NCI-H345 (cell line): ENCODE measurements at places on chromosomes 2 and 18.

DNA sequence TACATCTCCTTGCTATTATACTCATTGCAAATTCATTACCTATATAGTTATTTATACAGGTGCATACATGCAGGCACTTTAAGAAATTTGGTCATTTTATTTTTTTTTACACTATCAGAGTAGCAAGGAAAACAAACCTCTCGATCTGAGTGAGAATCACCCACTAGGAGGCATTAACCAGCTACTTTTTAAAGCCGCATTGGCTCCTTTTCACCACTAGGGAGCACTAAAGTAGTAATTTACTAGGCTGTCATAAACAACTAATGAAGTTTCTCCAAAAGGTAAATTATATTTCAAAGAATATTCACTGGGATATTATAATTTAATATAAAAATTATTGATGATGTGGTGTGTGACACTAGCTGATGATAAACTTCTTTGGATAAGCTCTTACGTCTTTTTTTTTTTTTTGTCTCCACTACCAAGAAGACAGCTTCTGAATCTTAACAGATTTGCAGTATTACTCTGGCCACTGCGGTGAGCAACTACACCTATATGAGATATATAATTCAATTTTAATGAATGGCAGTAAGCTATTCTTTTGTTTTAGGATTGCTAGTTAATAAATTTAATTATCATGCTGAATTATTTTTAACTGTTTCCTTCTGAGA lies 101.9 kb downstream of the NOL4 start:
- DNase-seq = peak; percentile 76

- DNase-seq = no peak
Observed at GRCh38 chr2:3129867-3130266, 247.8 kb downstream of the EIPR1 start.

- no peak for DNase-seq
Observed at GRCh38 chr2:144848423-144848822, 328.5 kb upstream of the ZEB2 start.

DNA sequence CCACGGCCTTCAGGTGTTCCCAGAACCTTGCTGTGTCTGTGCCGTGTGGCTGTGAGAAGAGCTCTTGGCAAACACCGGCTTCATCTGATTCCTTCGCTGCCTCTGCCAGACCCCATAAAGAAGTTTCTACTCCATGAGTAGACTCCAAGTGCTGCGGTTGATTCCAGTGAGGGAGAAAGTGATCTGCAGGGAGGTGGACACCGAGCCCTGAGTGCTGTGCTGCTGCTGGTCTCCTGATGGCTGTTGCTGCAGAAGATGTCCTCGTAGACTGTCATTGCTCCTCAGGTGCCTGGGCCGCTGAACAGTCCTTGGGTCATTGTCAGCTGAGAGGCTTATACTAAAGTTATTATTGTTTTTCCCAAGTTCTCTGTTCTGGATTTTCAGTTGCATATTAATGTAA lies 19.6 kb downstream of the ASB1 start:
- DNase-seq = no peak

DNA sequence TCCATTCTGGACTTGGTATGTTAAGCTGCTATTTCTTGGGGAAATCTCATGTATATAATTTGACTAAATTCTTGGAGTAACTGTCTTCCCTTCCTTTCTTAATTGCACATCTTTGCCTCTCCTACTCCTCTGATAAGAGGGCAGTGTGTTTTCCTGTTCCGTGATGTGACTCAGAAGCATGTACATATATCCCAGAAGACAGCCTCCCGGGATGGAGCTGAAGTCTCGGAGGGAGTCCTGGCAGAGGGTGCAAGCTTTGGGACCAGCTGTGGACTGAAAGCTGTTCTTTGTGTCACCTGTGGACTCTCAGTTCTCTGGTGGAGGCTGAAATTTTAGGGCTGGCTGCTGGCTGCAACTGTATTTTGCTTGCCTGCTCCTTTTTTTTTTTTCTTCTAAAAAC lies 54.7 kb upstream of the MGAT5 start:
- no peak for DNase-seq

DNA sequence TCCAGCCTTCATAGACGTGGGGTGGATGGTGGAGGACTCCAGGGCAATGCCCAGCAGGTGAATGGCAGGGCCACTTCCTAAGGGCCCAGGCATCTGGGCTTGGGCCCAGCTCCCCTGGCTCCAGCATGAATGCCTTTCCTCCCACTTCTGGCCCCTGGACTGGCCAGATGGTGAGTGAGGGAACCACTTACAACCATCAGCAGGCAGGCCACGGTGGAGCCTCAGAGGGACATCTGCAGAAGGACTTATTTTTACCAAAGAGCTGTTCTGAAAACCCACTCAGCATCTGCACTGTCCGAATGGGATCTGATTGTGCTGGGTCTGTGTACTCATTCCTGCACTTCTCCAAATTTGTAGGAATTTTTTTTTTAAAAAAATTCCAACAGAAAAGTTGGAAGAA lies 69.6 kb downstream of the SNTG2 start:
- DNase-seq = no peak

DNA sequence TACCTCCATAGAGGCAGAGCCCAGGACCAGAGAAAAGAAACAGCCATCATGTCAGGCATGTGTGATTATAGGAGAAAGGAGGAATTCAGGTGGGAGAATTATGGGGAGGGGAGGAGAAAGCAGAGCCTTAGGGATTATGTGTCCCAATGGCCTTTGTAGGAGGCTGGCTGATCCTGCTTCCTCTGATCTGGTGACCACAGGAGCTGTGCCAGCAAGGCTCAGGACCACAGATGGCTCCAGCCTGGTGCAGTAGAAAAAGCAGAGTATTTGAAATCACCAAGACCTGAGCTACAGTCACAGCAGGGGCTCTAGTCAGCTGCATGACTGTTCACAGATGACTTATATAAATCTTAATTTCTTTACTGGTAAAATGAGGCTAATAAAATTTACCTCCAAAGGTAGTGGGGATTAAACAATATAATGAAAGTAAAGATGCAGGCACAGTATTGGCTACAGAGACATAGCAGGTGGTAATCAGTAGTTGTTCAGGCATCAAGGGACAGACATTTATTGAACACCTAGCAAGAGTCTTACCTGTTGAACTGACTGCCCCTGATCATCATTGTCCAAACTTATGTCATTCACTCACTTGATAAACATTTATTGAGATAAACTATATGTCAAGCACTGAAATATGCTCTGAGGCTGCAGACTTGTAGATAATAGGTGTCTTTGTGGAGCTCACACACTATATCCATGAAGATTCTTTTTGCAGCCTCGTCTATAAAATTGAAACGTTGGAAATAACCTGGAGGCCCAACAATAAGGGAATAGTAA lies 121.3 kb downstream of the MYCN start:
- DNase-seq = no peak

DNA sequence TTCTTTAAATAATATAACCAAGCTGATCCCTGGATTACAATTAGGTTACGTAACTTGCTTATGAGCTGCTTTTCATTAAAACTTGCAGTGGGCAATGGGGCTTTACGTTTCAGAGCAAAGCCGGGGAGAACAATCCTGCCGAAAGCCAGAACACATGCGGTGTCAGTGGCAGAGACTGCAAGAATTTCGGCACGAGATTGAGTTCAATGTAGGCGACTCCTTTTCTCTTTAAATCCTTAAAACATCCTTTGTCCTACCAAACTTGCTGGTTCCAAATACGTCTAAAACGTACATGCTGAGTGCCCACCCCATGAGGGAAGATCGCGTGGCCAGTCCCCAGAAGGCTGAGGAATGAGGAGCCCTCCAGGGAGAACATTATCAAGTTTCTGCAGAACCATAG lies 36.8 kb upstream of the NCOA1 start:
- no peak for DNase-seq

DNA sequence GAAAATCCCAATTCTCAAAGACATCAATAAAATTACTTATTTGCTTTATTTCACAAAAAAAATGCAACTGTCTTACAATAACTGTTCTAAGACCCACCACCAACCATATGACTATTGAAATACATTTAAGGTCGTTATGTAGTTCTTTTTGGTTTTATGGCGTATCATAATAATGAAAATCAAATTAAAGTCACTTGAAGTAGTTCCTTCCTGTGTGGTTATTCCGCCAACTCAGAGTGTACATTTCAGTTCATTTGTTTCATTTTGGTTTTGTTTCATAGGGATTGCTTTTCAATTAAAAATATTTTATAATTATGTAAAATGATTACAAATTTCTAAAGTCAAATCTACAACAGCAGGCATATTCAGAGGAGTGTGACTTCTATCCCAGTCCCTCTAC lies 45.9 kb upstream of the AAK1 start:
- DNase-seq = no peak

GRCh38 chr2:44016282-44016681 lies 20.5 kb upstream of the LRPPRC start:
- no peak for DNase-seq

DNA sequence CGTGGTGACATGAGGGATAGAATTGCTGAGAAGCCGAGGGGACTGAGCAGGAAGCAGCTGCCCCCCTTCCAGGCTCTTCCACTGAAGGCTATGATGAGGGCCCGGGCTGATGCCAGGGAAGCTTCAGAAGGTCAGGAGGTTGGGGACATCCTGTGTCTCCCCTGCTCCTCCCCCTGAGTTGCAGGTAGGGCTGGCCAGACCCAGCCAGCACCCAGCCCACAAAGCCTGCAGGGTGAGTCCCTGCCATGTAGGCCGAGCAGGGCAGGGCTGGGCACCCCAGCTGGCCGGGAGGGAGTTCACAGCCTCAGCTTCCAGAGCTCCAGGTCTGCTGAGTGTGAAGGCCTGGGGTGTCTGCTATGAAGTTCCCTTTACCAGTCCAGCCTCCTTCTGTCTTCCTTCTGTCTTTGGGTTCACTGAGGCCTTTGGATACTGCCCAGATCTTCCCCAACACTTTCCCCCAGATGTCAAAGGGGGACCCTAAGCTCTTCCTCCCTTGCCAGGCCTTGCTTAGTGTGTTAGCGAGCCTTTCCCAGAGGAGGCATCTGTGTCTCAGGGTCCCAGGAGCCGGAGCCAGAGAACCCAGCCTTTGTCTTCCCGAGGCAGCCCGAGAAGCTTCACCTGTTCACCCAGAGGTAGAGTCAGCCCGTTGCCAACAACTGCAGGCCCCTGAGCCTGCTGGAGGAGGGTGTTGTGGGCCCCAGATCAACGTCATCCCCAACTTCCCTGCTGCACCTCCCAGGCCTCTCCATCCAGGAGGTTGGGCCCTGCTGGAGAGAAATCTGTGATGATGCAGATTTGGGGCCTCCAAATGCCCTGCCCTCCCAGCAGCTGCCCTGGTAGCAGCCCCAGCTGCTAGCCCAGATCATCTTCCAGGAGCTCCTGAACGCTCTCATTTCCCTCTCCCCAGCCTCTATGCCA lies 3.6 kb upstream of the NCL start:
- no peak for DNase-seq

- DNase-seq = no peak
Observed at GRCh38 chr18:75000920-75001319, 208.0 kb downstream of the PTGR3 start.

DNA sequence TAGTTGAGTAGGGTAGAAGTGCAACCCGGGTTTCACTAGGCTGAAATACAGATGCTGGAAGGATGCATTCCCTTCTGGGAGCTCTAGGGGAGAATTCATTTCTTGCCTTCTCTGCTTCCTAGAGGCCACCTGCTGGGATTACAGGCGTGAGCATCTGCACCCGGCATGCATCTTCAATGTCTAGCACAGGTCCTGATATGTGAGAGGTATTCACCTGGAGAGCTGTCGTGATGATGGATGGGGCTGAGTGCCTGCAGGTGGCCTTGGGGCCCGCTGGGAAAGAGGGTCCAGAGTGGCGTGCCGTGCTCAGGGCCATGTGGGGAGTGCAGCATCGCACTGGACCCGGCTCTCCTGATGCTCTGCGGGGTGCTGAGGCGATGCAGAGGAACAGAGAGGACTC lies 6.6 kb upstream of the NTSR2 start:
- peak; percentile 35 for DNase-seq

DNA sequence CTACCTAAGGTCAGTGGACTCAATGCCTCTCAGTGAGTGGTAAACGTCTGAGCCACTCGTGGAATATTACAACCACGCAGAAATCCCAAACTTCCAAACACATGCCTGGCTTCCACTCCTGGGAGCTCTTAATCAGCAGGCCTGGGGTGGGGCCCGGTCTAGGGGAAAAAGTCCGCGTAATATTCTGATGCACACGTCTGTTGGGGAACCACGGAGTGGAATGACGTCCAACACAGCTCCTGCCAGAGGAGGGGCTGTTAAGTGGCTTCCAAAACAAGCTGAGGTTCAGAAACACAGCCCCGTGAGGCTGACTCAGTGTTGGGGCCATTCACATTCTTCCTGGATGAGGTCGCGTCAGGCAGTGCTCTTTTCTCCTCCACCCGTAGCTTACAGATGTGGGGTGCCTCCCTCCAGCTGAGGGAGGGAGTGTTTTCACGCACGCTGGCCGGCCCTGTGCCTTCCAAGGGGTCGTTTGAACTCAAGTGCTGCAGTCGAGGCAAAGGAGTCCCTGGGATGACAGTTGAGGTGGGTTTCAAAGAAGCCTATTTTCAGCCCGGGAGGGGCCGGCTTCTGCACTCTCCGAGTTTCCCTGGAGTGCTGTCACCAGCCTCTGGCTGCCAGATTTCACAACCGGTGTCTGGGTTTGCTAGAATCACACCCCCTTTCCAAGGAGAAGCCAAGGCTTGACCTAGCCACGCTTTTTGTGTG lies 73.1 kb downstream of the ACKR3 start:
- DNase-seq = no peak

- DNase-seq = no peak
Observed at GRCh38 chr2:160418853-160419252, 74.8 kb downstream of the RBMS1 start.

DNA sequence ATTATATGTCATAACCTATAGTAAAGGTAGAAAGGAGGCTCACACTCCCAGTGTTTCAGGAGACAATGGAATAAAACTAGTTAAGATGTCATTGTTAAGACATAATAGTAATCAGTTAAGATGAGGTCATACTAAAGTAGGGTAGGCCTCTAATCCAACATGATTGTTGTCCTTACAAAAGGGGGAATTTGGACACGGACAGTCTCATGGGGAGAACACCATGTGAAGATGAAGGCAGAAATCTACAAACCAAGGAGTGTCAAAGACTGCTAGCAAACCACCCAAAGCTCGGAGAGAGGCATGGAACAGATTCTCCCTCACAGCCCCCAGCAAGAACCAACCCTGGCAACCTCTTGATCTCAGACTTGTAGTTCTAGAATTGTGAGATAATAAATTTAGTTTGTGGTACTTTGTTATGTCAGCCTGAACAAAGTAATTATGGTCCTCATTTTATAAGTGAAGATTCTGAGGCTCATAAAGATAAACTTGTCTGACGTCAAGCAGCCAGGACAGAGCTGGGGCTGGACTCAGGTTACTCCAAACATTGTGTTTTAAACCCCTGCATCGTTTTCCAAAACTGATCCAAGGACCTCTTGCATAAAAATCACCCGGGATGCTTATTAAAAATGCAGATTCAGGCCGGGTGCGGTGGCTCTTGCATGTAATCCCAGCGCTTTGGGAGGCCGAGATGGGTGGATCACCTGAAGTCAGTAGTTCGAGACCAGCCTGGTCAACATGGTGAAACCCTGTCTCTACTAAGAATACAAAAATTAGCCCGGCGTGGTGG lies 47.8 kb downstream of the CCDC195 start:
- no peak for DNase-seq

- no peak for DNase-seq
Observed at GRCh38 chr18:12336887-12337286, 28.8 kb downstream of the TUBB6 start.
